ENCODE measurements at places on chromosomes 4 and X.

DNA sequence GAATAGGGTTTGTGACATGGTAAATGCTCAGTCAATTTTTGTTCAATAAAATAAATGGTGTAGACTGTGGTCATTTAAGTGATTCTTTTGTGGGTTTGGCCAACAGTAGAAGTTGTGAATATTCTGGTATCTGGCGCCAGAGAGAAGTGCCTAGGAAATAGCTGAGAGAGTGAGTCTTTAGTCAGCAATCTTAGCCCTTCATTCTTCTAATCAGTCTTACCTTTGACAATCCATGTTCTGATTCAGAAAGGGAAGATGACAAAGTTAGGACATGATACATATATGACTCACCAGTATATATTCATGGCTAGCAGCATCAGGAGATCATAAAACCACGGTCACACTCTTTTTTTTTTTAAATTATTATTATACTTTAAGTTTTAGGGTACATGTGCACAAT is 141.8 kb upstream of the PCDH18 start:
- peak; percentile 7 for DNase-seq

DNA sequence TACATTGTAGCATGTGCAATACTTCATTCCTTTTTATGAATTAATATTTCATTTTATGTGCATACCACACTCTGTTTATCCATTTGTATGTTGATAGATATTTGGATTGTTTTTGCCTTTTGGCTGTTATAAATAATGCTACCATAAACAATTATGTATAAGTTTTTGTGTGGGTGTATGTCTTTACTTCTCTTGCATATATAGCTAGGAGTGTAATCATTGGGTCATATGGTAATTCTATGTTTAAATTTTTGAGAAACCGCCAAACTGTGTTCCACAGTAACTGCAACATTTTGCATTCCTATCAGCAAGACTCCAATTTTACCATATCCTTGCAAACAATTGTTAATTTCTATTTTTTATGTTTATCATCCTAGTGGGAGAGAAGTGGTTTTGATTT is 3.1 kb upstream of the TCEAL5 start:
- no peak for DNase-seq

DNA sequence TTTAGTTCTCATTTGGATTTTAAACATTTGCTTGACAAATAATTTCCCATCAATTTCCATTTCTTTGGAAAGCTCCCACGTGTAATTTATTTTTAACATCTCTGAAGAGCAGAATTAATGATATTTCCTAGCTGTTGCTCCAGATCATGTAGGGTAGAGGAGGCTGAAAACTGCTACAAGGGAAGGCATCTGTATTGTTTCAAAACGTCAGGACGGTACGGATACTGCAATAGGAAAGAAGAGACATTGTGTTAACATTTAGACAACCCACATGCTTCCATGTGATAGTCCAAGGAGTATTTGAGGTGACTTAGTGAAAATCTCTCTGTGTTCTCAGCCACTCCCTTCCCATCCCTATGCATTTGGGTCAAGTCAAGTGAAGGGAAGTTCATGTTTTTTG is 15.4 kb upstream of the ADH1B start:
- no peak for DNase-seq

- DNase-seq = no peak
These were observed 19.1 kb downstream of the HAUS3 start for GRCh38 chr4:2222838-2223237.

- peak; percentile 33 for DNase-seq
These were observed 138.3 kb upstream of the PUDP start for GRCh38 chrX:7286168-7286837.

- DNase-seq = no peak
These were observed 43.6 kb upstream of the IL1RAPL2 start for GRCh38 chrX:104522386-104522785.

- DNase-seq = peak; percentile 91
These were observed at the start of gene CUL4B for GRCh38 chrX:120560842-120561633. CUL4B (minus strand) TSS chrX:120560962; CDS start chrX:120560638, 324 bp downstream.

DNA sequence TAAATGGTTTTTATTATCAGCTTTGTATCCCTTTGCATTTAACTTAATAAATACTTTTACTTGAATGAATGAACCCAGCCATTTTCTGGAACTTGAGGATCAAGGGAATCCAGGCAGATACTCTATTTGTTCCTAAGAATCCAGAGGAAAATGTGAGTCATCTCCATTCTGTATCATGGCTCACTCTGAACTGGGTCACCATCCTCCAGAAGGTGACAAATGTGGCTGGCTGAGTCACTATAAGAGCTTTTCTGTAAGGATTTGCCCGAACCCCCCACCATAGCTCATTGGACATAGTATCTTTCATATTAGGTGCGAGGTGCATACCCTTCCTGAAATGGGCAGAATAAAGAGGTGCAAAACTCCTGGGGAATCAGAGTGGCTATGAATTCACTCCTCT is 25.8 kb downstream of the RTL9 start:
- DNase-seq = no peak

DNA sequence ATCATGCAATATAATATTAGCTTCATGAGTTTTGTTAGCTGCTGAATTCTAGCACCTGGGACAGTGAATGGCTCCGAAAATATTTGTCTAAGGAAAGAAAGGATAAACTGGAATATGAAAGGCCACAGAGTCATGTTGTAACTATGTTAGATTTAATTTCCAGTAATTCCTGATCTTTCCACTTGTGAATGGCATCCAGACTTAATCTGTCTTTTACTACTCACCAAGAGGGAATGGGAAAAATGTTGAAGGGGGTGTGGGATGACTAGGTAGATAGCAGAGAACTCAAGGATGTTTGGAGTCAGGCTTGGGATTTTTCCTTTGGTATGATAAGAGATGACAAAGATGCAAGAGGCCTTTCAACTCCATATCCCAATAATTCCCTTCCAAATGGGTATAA is 9.4 kb downstream of the ADH6 start:
- DNase-seq = peak; percentile 96

- no peak for DNase-seq
These were observed 33.7 kb upstream of the ANKRD50 start for GRCh38 chr4:124745985-124746801.

DNA sequence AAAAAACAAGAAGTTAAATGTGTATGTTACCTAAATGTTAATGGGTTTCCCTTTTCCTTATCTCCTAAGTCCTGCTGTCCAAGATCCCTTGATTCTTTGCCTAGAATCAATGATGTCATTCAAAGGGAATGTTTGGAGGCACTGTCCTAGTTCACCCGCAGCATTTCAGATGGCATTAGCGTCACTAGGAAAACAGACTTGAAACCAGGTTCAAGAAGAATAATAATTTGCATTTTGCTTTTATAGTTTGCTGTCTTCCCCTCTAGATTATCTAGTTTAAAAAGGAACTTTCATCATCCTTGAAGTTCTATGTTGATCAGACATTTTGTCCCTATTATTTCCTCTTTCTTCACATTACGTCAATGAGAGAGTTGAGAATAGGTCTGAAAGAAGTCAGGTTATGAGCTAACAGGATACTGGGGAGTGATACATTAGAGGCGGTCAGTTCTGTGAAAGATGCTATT is 234.1 kb upstream of the PGRMC2 start:
- no peak for DNase-seq

- DNase-seq = no peak
These were observed 26.8 kb upstream of the TMEM184C start for GRCh38 chr4:147590249-147590920.

DNA sequence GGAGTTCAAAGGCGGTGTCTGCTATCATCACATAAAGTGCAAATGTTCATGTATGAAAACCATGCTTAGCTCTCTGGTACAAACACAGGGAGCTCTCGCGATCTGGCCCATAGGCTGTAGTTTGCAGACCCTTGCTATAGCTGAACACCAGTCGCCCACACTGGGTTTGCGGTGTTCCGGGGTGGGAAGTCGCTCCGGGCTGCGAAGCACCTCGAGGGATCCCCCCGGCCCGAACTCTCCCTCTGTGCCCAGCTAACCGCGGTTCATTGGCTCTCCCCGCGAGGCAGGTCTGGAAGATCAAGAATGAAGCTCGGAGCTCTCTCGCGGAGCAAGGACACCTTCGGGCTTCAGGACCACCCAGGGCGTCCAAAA is 341 bp upstream of the PRPS2 start:
- no peak for DNase-seq

- DNase-seq = peak; percentile 8
These were observed 76.1 kb upstream of the FAM241A start for GRCh38 chr4:112069110-112069509.

DNA sequence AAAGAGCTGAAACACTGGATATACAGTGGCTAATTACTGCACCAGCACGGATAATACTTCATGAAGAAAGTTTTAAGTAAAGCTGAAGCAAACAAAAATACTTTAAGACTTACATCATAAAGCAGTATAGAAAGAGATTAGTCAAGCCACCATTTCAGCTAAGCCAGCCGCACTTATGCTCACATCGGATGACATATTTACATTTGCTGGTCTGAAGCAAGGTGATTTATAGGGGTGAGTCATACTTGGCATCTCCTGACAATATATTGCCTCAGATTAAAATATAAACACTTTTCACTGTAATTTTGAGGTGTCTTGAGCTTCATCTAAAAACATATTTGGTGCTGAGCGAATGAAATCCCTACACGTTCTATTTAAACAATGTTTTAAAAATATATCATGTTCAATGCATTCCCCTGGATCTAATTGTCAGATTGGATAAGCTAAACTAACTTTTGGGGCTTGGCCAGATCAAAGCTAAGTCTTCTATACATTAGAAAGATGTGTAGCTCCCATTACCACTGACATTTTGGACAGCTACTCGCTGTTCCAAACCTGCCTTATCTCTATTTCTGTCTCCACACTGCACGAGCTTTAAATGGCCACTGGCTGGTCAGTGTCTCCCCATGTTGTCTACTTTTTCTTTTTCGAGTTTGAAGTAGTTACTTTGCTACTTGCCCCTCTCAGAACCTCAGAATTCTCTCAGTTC is 103.2 kb downstream of the VCX2 start:
- peak; percentile 60 for DNase-seq

DNA sequence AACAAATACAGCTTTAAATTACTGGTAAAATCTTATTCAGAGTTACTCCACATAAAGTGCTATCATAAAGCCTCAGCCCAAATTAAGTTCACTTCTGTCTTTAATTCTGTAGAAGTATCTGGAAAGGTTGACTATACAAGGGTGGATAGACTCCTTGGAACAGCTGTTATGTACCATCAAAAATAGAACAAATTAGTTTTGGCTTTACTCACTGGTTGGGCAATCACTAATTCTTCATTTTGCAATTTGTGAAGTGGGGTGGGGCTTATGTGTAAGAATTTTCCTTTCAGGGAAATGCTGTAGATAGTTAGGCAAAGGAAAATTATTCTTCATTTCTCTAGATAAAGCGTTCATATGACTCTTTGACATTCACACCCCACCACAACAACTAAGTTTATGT is 7.8 kb downstream of the DIAPH2 start:
- DNase-seq = no peak

DNA sequence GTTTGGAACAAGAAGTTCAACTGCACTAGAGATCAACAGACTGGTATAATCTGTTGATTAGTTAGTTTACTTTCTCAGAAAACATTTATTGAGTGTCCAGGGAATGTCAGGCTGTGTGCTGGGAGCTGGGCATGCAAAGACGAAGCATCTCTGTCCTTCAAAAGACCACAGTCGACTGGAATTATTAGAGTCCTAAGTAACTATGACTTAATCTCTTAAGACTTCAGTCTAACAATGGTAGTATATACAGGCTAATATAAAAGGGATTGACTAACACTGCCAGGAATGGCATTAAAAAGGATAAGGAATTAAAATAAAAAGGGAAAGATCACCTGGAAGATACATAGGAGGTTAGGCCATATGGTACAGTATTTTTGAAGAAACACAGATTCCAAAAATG is 128.7 kb downstream of the WDFY3 start:
- DNase-seq = no peak

DNA sequence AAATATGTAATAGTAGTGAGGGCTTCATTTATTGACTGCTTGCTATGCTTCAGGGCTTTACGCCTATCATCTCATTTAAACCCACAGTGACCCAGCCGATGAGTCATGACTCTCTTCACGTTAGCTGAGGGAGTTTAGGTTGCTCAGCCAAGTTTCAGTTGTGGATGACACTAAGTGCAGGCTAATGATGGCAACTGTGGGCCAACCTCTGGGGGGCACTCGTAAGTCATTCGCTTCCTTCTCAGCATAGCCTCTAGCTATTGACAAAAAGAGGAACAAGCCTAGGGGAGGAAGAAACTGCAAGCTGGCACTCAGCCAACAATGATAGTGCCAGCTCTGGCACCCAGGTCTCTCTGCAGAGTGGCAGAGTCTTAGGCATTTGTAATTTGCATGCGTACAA is 325.0 kb downstream of the ARHGAP10 start:
- DNase-seq = peak; percentile 63

GRCh38 chr4:153538487-153539357 is 72.6 kb downstream of the TMEM131L start:
- DNase-seq = no peak

GRCh38 chr4:109946120-109946519 is 33.4 kb downstream of the EGF start:
- no peak for DNase-seq

DNA sequence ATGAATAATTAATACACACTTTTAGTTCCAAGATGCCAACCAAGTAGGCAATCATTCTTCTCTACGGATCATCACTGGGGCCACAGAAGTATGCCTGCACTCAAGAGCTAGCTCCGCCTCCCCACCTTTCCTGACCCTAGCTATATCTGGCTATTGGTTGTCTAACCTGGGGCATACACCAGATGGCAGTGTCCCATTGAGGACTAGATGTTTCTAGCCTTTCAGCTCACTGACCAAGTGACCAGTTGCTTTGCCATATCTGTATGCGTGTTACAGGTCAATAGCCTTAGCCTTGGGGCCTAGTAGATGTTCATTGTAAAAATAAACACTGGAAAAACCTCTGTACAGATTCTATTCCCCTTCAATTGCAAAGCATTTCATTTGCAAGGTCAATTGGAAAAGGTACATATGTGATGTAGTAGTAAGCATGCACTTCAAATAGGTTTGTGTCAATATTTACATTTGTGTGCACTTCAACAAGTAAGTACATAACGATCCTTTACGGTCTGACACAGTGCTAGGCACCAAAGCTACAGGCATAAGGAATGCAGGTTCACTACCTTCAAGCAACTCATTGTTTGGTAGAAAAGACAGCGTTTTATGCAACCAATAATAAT is 521.7 kb downstream of the PPARGC1A start:
- DNase-seq = no peak

DNA sequence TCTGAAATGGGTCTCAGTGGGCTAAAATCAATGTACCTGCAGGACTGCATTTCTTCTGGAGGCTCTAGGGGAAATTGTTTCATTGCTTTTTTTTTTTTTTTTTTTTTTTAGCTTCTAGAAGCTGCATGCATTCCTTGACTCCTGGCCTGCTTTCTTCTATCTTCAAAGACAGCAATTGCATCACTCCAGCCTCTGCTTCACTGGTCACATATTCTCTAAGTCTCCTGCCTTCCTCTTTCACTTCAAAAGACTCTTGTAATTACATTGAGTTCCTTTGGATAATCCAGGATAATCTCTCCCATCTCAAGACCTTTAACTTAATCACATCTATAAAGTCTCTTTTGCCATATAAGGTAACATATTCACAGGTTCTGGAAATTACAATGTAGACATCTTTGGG is 11.3 kb upstream of the PCYT1B start:
- DNase-seq = no peak

GRCh38 chr4:85474818-85475630 is at the start of gene ARHGAP24:
ARHGAP24 (plus strand) TSS chr4:85475150.
- DNase-seq = peak; percentile 96

GRCh38 chrX:1212532-1212931 is at the start of gene CRLF2:
CRLF2 (minus strand) TSS chrX:1212649; CDS start chrX:1212634, 15 bp downstream.
- no peak for DNase-seq
